ENCODE measurements at places on chromosomes 12 and 14.
A peak's percentile ranks its signal among the peaks of the same experiment; 100 is the strongest.

- DNase-seq: peak; percentile 83
Observed at GRCh38 chr12:113407931-113408600, 4.4 kb upstream of the SDS start.

- peak; percentile 63 for DNase-seq
Observed at GRCh38 chr12:122064025-122064777, 14.4 kb upstream of the MLXIP start.

GRCh38 chr12:59383079-59383822 is 212.6 kb upstream of the SLC16A7 start:
- peak; percentile 65 for DNase-seq

- peak; percentile 61 for DNase-seq
Observed at GRCh38 chr14:50109342-50109741, 7.0 kb downstream of the VCPKMT start.

DNA sequence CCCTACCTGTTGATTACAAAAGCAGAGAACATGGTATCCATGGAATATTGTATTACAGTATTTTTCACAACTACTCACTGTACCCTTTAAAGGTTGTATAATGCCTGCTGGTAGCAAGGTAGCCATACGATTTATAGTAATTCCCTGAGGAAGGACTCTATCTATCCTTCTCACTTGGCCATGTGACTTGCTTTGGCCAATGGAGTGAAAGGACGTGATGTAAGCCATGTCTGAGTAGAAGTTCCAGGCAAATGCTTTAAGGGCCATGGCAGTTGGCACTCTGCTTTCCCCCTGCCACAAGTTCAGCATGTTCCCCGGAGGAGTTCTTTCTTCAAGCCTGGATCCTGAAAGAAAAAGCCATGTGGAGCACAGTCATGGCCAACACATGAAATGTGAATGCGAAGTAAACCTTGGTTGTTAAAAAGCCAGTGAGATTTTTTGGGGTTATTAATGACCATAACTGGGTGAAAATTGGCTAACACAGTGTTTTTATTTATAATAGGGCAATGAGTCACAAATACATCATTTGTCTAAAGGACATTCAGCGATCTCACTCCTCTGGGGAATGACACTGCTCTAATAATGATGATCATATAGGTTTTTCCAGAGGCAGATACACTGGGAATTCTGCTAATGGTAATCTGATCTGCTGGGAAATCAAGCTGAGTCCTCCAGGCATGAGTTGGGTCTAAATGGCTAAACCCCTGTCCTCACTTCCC is 67.4 kb upstream of the SLC38A2 start:
- peak; percentile 59 for DNase-seq

DNA sequence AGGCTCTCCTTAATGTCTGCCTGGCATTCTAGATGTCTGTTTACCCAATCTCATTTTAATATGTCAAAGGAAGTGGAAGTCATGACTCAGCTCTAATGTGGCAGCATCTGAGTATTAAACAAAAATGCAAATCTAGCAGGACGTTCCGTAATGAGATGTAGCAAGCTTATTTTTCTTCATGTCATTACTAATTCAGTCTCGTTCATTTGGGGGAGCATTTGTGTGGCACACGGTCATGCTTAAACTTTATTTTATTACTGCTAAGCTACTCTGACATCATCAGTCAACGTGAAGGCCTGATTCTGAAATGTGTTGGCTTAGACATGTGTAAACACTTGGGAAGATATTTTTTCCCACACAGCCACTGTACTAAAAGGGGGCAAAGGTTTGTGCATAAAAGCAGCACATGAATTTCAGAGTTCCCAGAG is 326.7 kb upstream of the TMPO start:
- DNase-seq: peak; percentile 0

DNA sequence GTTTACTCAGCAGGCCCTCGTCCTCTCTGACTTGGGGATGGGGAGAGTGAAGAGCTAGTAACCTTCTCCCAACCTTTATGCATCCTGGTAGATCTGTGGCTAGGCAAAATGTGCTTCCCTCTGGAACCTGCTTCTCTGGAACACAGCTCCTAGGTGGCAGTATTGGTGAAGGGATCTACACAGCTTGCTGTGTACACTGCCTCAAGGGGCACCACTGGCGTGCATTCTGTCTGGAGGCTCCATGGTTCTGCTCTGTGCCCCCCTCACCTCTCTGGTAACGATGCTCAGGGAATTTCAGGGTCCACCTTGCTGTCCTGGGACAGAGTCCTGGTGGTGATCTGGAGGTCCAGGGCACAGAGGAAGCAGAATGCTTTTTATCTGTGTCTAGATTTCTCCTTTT is 43.5 kb upstream of the KCNA5 start:
- no peak for DNase-seq

DNA sequence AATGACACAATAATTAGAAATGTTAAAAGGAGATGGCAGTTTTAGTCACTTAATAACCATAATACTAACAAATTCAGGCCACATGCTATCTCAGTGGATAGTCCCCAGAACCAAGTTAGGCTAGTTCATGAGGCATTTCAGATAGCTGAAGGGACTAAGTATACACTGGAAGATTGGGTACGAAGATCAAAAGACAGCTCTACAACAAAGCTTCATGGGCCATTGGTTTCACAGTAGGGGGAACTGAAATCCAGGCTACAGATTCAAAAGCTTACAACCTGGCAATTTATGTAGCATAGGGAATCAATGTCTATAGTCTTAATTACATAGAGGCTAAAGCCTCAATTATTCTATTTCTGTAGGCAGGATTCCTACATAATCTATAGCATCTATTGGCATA is 343.0 kb downstream of the RGS6 start:
- no peak for DNase-seq

DNA sequence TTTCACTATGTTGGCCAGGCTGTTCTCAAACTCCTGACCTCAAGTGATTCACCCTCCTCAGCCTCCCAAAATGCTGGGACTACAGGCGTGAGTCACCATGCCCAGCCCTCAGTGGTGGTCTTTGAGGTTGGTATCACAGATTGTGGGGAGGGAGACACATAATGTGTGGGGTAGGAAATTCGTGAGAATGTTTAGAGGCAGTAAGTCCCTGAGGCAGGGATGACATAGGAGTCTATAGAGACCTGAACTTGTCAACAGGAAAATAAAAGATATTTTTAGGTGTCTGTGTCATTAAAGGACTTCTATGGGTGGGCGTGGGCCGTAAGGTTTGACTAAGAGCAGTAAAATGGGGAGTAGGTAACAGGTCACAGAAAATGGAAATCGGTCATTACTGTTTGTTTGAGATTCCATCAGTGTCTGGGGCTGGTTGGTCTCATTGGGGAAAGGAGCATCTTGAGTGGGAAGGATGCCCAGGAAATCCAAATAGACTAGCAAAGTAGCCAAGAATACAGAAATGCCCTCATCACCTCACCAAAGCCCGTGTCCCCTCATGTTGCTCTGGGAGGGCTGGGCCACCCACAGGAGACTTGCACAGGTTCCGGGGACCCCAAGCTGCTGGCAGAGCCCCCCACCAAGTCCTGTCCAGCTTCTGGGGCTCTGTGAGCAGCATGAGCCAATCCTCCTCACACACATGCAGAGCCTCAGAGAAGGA is 63.6 kb upstream of the BCL2L14 start:
- peak; percentile 58 for DNase-seq

GRCh38 chr12:54605138-54605970 is 16.9 kb upstream of the PPP1R1A start:
- no peak for DNase-seq

GRCh38 chr14:74246542-74246941 is 7.3 kb downstream of the VSX2 start:
- DNase-seq: no peak

DNA sequence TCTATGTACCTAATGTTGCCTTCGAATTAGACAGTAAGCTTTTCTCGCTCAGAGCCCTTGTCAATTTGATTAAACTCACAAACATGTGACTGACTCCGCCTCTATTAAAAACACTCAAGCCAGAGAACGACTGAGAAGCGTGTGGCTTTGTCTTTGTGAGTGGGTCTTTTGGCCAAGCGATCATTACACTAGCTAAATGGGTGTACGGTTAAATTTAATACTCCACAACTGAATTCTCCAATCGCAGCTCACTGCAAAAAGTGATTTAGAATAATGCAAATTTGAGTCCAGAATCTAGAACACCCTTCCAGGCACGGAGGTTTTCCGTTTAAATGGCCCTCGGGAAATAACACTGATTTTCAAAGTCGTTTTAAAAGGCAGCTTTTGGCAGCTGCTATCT is 253.7 kb downstream of the EFCAB11 start:
- DNase-seq: peak; percentile 5

GRCh38 chr12:76804435-76804976 is 40.6 kb downstream of the ZDHHC17 start:
- no peak for DNase-seq

- no peak for DNase-seq
Observed at GRCh38 chr12:97061171-97061570, 154.1 kb downstream of the NEDD1 start.

DNA sequence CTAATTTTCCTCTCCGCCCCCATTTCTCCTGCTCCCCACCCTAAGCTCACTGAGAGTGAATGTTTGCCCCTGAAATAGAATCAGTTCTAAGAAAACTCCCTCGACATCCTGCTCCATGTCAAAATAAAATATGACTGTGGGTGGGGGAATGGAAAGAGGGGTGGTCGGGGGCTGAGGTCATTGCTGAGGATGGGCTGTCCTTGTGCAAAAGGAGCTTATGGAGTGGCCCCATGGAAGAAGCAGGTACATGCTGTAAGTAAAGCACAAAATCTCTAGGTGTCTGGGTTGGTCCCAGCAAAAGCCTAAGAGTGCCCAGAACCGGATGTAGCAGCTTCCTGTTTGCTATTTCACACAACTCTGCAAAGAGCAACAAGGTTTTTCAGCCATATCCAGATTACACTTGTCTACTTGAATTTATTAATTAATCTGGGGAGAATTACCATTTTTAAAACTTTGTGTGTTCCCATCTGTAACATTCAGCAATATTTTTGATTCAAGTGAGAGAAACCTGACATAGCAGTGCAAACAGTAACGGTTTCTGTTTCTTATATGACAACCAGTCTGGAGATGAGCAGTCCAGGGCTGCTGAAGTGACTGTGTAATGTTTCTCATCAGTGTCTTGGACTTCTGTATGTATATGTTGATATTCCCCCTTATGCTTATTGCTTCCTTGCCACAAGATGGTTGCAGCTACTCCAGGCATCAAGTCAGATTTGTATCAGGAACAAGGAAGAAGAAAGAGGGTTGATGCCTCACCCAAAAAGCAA is 40.4 kb upstream of the GZMB start:
- no peak for DNase-seq

DNA sequence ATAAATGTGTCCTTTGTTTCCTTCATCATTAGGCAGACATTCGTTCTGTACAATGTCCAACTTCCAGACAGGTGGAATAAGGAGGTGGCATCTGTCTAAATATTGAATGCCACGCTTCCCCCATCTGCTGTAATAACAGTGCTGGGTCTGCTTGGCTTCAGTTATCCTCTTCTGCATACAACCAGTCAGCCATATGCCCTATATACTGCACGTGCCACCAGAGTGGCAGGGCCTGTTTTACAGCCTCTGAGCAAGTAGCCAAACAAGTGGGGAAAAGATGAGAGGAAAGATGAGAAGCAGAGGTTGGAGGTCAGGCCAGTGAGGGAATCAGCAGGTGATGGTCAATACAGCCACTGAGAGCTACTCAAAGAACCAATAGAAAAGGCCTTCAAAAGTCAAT is 55.4 kb downstream of the OTX2 start:
- DNase-seq: no peak

DNA sequence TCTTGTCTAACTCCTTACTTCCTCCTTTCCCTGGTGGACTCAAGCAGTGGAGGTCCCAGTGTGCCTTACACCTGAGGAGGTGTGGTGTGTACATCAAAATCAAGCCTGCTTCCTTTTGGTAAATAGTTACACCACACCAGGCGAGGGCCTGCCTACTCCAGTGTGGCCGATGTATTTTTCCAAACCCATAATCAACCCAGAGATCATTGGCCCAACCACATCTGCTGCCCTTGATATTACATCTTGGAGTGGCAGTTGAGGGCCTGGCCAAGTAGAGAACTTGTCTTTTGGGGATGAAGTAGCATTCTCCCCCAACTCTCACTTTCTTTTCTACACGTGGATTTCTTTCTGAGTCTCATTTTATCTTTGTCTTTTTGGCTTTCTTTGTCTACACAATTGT is 187.4 kb downstream of the EFCAB11 start:
- DNase-seq: no peak

DNA sequence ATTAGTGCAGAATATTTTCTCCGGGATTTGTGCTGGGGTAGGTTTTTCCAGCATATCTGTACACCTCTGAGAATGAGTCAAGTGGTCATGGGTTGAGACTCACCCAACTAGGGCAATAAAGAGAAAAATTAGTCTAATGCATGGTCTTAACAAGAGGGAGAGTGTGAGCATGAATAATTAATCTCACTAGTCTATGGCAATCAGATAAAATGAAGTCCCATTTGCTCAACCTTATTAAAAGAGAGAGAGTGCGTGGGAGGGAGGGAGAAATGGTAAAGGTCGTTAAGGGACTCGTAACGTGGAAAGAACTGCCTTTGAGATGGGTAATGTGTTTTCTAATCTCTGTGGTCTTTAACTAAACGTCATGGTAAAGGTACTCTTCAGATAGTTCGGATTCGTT is 91.6 kb downstream of the TESC start:
- no peak for DNase-seq

DNA sequence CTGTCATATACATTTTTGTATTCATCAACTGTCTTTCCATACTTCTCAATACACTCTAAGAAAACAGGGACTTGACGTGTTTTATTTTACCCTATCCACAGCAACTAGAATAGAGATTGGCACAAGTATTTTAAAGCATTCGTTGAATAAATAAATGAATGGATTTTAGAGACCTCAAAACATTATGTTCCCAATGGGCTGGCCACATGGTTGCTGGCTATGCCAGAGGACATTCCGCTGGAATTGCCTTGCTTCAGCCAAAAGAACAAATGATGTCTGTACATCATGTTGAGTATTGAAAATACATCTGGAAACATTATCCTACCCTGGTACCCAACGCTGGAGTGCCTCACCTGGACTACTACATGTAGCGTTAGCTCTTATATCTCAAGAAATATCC is 132.8 kb upstream of the RAP1B start:
- no peak for DNase-seq

DNA sequence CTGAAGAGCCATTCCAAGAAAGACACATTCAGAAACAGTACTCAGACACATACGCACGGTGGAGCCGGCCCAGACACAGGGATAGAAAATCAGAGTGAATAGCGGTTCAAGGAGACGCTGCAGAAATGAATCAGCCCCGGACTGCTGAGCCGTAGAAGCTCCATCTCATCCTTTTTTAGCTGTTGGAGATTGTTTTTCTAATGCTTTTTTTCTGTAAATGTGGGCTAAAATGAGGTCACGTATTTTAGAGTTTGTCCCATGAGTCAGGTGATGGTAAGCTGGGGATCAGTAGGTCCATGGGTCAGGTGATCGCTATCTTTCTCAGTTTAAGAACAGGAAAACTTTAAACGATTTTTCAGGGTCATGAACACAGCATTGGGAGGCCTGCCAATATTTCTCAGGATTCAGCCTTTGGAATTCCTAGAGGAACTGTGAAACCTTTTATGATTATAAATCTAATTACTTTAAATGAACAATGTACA is 202.4 kb downstream of the ITPR2 start:
- DNase-seq: peak; percentile 66

- DNase-seq: no peak
Observed at GRCh38 chr12:49031573-49032161, 13.1 kb upstream of the PRKAG1 start.

GRCh38 chr12:49534731-49535278 is 4.0 kb upstream of the KCNH3 start:
- no peak for DNase-seq
